Liver (tissue), 10 donors: ENCODE measurements at places on chromosomes 4 and X. TPM values are rescaled to one million over a fixed set of nuclear protein-coding genes. Genes with fewer than 3 reads are reported as not detected.

DNA sequence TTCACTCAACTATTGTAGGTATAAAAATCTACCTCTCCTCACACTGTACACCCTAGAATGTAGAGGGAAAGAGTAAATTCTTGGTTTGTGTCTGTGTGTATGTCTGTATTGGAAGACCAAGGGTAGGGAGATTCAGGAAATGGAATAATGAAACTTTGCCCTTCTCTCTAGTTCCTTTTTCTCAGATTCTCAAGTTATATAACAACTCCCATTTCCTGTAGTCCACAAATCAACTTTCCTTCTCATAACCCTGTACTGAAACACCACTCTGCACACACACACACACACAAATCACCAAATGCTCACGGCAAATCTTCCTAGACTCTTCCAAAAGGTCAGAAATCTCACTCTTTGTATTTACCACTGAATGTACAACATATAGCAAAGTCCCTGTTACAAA, 824.5 kb upstream of the DIAPH2 start:
- no peak for DNase-seq

- no peak for DNase-seq
These were observed 248.2 kb downstream of the PARM1 start for GRCh38 chr4:75180790-75181776.

GRCh38 chr4:7759216-7759615, 180.4 kb downstream of the AFAP1 start:
- no peak for DNase-seq

GRCh38 chrX:137432609-137433008, 133.3 kb upstream of the ZIC3 start:
- no peak for DNase-seq

- DNase-seq, result no peak
These were observed 6.8 kb upstream of the ACSL4 start for GRCh38 chrX:109739625-109740432.

DNA sequence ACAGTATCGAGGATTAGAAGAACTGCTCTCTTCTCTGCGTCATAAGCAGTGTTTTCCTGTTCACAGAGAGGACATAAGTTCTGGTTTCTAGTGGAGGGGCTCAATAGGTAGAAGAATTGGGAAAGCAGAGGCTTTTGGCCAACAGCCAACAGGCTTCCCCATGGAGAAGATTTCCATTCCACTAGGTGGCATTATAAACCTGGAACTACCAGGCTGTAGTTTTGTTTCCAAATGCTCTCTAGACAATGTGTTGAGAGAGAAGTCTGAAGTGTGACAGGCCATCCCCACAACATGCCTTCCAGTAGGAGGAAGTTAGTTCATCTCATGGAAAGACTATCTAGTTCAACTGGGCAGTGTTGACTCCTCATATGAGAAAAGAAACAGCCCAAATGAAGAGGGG, 63.8 kb upstream of the ANXA10 start:
- DNase-seq, result no peak

- no peak for DNase-seq
These were observed 1.9 kb upstream of the ZNF41 start for GRCh38 chrX:47484885-47485284.

DNA sequence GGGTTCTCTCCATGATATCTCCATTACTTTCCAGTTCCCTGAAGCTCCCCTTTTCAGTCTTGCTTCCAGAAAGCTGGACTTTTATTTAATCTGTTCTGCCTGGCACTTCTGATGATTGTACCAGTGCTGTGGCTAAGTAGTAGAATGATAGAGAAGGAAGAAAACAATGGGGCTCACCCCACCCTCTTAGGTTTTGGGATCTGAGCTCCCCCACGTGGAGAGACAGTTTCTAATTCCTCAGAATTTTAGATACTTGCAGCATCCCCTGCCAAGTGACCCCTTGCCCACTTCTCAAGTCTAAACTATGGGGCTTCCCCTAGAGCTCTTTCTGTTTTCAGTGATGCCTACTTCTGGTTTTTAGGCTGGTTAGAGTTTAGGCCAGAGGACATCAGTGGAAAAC, 73.9 kb downstream of the GC start:
- DNase-seq, result no peak

DNA sequence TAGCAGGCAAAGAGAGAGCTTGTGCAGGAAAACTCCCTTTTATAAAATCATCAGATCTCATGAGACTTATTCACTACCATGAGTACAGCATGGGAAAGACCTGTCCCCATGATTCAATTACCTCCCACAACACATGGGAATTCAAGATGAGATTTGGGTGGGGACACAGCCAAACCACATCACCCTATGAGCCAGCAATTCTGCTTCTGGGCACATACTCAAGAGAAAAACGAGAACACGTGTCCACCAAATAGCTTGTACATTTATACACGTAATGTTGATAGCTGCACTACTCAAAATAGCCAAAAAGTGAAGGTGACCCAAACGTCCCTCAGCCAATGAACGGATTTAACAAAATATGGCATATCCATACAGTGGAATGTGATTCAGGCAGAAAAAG, 94.5 kb upstream of the DHRSX start:
- DNase-seq, result no peak

DNA sequence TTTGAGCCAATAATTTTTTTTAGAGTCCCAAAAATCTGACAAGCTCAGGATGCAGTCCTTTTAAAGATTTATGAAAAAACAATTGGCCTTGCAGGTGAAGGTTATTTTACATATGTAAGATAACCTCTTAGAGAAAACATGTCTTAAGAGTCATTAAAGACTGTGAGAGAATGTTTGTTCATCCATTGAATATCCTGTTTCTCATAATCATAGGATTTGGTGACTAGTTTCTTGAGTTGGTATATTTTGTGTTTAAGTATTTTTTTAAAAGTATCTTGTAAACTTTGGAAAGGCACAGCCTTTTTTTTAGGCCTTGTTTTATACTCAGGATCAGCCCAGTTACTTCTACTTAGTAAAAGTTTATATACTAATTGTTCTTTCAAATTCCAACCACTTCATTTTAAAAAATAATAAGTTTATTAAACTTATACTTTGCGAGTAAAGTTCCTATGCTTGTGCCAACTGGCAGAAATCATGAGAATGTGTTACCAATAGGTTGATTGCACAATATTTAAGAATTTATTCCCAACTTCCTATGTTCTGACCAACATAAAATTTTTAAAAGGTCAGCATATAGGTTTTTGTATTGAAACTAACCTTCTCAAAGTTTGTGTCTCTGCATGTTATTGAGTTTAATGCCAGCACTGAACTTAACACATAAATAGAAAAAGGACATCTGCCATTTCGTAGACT, 40.0 kb upstream of the ARSJ start:
- no peak for DNase-seq

GRCh38 chrX:8649969-8650368, 82.0 kb downstream of the ANOS1 start:
- DNase-seq, result no peak

GRCh38 chrX:141279476-141279875, 37.2 kb upstream of the SPANXC start:
- no peak for DNase-seq

- no peak for DNase-seq
These were observed 47.7 kb upstream of the MGST2 start for GRCh38 chr4:139617702-139618490.

GRCh38 chrX:39011454-39012221, 210.4 kb downstream of the MID1IP1 start:
- DNase-seq, result no peak

DNA sequence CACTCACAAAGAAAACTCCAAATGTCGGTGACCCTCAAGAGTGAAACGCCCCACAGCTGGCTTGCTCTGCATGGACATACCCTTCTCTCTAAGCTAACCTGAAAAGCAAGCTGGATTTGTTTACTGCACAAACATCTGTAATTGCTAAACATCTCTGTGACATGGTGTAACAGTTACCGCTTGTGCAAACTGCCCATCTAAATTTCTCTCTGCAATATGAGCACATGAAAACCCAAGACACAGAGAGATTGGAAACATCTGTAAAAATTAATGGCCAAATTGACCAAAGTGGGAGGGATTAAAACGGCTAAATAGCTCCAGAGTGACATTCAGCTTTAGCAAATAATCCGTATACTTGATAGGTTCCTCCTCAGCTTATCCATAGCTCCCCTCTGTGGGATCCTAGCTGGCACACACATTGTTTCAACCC, 155.0 kb upstream of the MAP3K15 start:
- no peak for DNase-seq

DNA sequence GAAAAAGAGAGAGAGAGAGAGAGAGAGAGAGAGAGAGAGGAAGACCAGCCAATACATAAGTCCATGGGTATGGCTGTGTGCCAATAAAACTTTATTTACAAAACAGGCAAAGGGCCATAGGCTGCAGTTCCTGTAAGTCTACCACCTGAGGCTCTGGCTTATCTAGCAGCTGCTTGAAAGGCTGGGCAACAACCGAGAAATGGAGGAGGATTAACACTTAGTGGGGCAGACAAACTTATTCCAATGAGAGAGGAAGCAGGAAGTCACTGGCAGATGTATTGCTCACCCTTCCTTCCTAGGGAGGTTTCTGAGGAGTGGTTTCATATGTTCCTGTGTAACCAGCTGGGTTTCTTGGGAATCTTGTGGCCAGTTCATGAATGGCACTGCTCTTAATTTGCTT, 4.7 kb upstream of the GPR143 start:
- no peak for DNase-seq

DNA sequence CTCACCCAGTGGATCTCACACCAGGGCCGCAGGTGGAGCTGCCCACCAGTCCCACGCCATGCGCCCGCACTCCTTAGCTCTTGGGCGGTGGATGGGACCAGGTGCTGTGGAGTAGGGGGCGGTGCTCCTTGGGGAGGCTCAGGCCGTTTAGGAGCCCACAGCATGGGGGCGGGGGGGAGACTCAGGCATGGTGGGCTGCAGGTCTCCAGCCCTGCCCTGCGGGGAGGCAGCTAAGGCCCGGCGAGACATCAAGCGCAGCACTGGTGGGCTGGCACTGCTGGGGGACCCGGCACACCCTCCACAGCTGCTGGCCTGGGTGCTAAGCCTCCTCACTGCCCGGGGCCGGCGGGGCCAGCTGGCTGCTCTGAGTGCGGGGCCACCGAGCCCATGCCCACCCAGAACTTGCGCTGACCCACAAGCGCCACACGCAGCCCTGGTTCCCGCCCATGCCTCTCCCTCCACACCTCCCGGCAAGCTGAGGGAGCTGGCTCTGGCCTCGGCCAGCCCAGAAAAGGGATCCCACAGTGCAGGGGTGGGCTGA, 312.9 kb upstream of the GIMD1 start:
- DNase-seq, result no peak

DNA sequence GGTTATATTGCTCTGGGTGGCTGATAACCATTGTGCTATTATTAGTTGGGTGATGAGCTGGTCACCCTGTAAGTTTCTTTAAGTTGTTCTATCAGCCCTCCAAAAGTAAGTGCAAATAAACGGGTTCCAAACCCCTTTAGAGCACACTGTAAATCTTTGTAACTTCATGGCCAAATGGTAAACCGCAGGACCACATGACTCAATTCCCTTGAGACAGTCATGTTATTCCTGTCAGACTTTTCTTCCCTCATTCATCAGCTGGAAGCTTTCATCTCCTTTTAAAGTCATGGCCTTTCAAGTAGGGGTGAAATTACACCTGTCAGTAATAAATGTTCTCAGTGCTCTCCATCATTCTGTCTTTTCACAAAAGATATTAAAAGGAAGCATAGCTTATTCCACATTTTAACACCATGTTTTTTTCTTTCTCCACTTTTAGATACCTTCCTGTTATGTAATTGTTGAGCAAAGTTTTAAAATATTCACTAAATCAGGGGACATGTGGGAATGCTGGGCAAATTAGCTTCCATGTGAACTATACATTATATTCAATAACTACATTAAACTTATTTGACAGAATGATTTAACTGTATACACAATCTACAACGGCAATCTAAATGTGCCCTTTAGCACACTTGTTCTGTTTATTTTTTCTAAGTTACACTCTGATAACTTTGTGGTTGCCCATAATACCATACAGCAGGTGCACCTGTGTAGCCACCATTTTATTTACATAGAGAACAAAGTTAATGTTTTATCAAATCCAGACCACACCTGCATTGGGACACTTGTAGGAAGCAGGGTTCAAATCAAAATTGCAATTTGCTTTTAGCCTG, 275.5 kb downstream of the CFAP299 start:
- DNase-seq, result no peak

- DNase-seq, result no peak
These were observed 7.7 kb downstream of the OCIAD2 start for GRCh38 chr4:48898733-48899431.

GRCh38 chr4:137125011-137125410, 407.3 kb downstream of the PCDH18 start:
- no peak for DNase-seq

DNA sequence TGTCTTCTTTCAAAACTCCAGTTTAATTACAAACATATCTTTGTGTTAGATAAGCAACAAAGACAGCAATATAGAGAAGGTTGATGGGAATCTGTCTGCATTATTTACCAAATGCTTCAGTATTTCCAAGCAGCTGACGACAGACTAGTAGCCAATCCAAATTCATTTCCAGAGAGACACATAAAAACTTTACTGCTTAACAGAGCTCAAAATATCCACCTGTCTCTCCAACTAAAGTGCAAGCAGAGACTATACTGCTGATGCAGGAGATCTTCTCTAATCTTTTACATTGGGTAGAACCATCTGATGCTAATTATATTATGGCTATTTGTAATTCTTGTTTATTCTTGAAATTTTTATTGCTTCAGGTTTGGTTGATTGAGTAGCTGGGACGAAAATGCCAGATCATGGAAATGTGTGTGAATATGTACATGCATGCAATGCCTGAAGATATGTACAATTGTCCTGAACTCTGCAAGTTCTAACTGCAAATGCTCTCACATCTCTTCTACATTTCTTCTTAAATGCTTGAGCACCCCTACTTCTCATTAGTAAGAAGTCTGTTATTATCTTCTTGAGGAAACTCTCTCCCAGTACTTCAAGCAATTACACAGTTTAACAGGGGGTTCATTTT, 200.0 kb downstream of the PDHA2 start:
- no peak for DNase-seq

- DNase-seq, result no peak
These were observed 89.4 kb downstream of the FMR1NB start for GRCh38 chrX:148070504-148070877.

DNA sequence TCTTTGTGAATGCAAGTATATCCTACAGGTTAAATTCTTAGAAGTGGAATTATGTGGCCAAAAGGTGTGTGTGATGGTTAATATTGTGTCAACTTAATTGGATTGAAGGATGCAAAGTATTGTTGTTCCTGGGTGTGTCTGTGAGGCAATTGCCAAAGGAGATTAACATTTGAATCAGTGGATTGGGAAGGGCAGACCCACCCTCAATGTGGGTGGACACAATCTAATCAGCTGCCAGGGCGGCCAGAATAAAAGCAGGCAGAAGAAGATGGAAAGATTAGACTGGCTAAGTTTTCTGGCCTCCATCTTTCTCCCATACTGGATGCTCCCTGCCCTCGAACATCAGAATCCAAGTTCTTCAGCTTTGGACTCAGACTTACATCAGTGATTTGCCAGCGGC, 76.2 kb upstream of the GBA3 start:
- no peak for DNase-seq

GRCh38 chr4:56859841-56860240, 38.3 kb upstream of the SPINK2 start:
- DNase-seq, result no peak

Gene PAQR3
- 8.3 TPM for total RNA-seq

Gene SLC35A2
- total RNA-seq, result 15.5 TPM

Gene TMSB15C
- 0.23 TPM for total RNA-seq

Gene MTCP1
- 2.2 TPM for total RNA-seq
